Cortex of kidney (tissue), 1 donor: ENCODE measurements at places on chromosomes 12 and 14.

DNA sequence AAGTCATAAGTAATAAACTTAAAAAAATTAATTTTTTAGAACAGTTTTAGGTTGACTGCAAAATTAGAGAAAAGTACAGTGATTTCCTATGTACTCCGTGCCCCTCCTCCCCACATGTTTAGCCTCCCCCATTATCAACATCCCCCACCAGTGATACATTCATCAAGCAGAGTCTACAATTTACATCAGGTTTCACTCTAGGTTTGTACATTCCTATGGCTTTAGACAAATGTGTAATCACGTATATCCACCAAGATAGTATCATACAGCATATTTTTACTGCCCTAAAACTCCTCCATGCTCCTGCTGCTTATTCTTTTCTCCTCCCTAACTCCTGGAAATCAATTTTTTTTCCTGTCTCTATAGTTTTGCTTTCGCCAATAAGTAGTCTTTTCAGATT is 438.7 kb downstream of the LRFN5 start:
- no peak for DNase-seq

- no peak for DNase-seq
Observed at GRCh38 chr14:53432378-53432802, 279.3 kb upstream of the DDHD1 start.

DNA sequence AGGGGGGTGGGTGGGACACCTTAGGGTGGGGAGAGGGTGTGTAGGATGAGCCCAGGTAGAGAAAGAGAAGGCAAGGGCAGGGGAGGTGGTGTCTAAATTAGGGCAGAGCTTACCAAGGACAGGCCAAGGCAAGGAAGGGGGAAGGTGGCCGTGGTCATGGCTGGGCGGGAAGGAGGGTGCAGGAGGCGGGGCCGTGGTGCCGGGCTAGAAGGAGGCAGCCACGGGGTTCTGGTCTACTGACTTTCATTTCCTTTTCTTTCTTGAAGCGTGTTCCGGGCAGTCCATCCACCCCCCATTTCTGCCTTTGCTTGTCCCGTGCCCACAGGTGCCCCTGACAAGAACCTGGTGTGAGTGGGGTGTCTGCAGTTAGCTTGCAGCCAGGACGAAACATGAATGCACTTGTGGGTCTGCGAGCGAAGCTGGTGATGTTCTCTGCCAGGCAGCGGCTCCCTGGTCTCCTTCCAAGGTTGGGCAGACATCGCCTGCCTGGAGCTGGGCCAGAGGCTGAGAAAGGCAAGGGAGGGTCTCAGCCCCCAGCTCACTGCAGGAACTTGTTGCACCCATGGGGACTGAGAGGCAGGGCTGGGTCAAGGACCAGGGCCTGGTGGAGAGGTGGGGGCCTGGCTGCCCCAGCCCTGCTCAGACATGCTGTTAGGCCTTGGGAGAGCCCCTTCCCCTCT is 58.2 kb downstream of the KIF26A start:
- DNase-seq: no peak

DNA sequence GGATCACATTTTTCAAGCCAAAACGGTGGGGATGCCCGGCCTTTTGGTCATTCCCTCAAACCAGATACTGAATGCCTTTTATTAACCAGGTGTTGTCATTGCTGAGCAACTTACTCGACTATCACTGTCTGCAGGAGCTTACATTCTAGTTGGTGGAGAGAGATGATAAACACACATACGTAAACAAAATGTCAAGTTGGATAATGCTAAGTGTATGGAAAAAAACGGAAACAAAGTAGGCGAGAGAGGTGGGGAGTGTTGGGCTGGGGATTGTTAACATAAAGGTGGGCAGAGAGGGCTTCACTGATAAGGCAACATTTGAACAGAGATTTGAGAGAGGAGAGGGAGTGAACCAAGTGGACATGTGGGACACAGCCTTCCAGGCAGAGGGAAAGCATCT is 4.5 kb downstream of the C12orf43 start:
- DNase-seq: no peak

- DNase-seq: no peak
Observed at GRCh38 chr14:40188006-40188405, 755.8 kb upstream of the FBXO33 start.

DNA sequence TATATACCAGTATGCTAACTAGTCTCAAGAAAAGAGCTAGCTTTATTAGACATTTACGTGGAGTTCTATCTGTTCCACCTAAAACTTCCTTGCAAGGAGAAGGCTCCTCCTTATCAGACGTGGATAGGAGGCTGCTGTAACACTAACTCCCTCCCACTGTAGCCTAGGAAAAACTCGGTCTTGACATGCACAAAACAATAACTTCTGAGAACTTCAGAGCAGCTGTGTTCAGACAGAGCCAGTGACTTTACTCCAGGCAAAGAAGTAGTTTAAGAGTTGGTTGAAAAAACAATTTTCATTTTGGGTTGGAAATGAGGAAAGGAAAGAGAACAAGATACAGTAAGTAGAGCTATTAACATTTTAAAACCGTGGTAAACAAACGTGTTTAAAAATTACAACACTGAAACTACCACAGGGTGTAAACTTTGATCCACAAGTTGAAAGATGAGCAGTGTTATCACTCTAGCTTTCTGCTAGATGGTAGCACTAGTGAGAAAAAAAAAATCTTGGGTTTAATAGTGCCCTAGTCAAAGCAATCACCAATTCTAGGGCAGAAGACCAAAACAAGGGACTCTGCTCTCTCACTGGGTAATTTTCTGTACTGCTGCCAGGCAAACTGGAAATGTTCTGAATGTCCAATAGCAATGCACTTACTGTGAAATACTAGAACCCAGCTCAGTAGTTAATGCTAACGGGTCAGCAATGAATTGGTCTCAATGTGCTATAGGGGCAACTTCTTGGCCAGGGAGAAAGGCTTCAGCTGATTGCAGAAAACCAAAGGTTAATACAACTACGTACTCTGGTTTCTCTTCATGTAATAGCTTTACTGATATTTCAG is 2.4 kb downstream of the ATF7 start:
- DNase-seq: no peak

DNA sequence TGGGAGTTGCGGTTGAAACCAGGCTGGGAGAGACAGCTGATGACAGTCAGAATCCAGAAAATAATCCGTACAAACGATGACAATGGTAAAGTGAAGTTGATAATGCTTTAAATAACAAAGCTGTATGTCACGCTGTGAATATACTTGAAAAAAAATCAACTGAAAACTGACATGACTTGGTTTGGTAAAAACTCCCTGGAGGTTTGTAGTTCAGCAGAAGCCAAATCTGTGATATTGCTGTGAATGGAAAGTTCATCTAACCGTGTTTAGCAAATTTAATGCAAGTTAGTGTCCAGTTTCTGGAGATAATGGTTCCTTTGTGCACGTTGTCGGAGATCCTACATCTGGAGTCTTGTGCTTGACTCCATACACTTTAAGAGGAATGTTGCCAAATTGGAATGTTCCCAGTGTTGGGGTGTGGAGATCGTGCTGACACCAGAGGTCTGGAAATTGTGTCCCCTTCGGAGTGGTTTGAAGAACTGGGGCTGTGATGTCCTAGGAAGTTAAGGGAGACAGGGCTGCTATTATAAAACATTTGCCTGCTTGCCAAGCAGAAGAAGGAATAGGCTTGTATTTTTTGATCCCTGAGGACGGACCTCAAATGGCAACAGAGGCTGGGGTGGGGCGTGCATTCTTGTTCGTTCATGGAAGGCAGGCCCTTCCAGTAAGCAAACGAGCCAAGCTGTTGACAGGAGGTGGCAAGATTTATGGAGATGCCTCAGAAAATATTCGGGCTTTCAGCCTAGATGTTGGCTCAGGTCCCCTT is 30.6 kb downstream of the PPFIBP1 start:
- DNase-seq: no peak

GRCh38 chr12:44532940-44533339 is 343.2 kb downstream of the NELL2 start:
- DNase-seq: no peak

DNA sequence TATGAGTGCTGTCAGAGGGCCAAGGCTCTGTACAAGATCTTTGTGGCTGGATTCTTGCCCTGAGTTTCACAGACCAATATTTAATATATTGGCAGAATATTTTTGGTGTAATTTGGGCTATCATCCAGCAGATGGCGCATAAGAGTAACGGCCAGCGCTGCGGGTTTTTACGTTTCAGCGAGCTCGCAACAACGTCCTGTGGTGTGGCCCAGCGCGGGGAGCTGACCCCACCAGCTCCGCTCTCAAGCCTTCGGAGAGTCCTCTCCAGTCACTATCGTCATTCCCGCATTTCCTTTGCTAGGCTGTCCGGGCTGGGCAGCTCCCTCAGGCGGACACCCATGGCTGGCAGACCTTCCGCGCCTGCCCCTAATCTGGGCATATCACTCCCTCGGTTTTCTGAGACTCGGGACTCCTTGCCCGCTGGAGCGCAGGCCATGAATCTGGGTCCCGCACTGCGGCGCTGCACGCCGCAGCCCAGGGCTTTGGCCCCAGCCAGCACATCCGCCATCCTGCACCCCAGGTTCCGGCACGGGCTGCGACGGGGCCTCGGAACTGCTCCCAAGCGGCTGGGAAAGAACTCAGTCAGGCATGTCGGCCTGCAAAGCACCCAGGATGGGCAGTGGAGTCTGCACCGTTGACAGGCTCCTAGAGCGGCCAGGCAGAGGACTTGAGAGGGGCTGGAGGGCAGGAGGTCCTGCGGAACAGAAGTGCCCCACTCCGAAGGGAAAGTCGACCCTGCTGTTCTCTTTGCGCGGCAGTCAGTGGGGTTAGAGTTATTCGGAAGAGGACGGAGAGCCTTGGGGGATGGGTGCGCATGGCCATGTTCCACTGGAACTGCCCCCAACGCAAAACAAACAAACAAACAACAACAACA is 18.4 kb downstream of the OLR1 start:
- no peak for DNase-seq

- no peak for DNase-seq
Observed at GRCh38 chr12:6326316-6327228, 15.3 kb downstream of the TNFRSF1A start.

- no peak for DNase-seq
Observed at GRCh38 chr14:31170411-31170810, 37.2 kb downstream of the HECTD1 start.

DNA sequence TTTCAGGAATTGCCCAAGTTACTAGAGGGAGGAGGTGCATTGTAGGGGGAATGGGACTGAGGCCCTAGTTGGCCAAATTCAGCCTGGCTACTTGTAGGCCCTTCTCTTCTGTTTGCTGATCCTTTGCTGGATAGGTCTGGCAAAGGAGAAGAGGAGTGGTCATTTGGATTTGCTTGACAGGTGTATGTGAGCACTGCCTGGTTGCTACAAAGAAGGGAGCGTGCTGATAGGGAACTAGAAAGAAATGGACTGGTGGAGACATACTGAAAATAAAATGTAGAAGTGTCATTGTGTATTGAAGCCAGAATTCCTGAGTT is 3.6 kb downstream of the PSMA6 start:
- DNase-seq: no peak

- no peak for DNase-seq
Observed at GRCh38 chr14:51738754-51739153, 87.0 kb downstream of the FRMD6 start.

- DNase-seq: no peak
Observed at GRCh38 chr14:105146181-105146975, 22.2 kb downstream of the JAG2 start.

GRCh38 chr12:33438851-33439586 is 600 bp downstream of the SYT10 start:
- DNase-seq: no peak

- DNase-seq: no peak
Observed at GRCh38 chr12:42284876-42285275, 41.0 kb downstream of the ZCRB1 start.

- DNase-seq: no peak
Observed at GRCh38 chr12:43805149-43805859, 813 bp downstream of the TWF1 start.

DNA sequence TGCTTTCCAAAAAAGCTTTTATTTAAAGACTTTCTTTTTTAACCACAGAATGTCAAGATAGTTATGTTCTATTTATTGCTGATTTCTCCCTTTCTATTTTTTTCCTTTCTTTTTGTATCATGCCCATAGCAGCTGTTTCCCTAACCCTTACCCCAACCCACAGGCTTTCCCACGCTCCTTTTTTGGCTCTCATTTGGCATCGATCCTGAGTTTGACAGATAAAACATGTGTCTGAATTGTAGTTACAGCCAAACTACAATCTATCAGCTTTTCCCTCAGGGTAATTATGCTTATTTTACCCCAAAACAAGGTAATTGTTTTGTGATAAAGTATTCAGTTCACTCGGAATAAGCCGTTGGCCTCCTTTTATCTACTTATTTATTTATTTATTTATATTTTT is 46.7 kb downstream of the PDE3A start:
- DNase-seq: no peak

- no peak for DNase-seq
Observed at GRCh38 chr14:37594971-37595808, at the start of the genes FOXA1 and TTC6. FOXA1 (minus strand) TSS chr14:37595249; CDS start chr14:37594972, 277 bp downstream. TTC6 (plus strand) TSS chr14:37595629; CDS start chr14:37622065, 26,436 bp downstream.

DNA sequence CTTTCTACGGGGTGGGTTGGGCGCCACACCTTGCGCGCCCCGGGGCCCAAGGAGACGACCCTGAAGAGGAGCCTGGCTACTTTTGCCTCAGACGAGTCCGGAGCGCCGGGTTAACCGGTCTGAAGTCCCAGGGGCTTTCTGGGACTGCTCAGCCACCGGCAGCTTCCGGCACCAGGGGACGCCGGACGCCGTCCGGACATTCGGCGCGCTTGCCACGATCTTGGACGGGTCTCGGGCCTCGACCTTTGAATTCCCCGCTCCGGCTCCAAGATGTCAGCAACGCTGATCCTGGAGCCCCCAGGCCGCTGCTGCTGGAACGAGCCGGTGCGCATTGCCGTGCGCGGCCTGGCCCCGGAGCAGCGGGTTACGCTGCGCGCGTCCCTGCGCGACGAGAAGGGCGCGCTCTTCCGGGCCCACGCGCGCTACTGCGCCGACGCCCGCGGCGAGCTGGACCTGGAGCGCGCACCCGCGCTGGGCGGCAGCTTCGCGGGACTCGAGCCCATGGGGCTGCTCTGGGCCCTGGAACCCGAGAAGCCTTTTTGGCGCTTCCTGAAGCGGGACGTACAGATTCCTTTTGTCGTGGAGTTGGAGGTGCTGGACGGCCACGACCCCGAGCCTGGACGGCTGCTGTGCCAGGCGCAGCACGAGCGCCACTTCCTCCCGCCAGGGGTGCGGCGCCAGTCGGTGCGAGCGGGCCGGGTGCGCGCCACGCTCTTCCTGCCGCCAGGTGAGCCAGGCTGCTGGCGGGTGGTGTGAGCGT is at the start of gene ACOT4:
ACOT4 (plus strand) TSS at position 184 of the 760 bp plus-strand sequence; CDS start at position 271, 87 bp downstream.
- DNase-seq: no peak
